ENCODE measurements at places on chromosomes 4 and X.

- no peak for DNase-seq
Measured at GRCh38 chr4:179248821-179249220, 1806.6 kb upstream of the AGA start.

DNA sequence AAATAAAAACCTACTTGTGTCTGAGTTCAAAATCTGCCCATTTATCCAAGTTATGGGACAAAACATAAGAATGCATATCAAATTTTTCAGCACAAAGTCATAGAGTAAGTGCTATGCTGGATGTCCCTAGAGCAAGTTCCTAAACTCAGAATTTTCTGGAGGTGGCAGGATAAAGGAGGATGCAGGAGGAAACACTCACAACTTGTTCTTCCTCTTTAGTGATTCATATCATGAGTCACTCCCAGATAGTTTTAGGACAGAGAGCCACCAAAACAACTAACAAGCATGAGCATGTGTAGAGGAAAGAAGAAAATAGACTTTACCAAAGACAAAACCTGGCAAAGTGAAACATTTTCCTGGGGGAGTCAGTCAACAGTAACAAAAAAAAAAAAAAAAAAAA lies 302.7 kb downstream of the KCTD8 start:
- no peak for DNase-seq

- DNase-seq: no peak
Measured at GRCh38 chr4:94925764-94926347, 168.1 kb downstream of the BMPR1B start.

DNA sequence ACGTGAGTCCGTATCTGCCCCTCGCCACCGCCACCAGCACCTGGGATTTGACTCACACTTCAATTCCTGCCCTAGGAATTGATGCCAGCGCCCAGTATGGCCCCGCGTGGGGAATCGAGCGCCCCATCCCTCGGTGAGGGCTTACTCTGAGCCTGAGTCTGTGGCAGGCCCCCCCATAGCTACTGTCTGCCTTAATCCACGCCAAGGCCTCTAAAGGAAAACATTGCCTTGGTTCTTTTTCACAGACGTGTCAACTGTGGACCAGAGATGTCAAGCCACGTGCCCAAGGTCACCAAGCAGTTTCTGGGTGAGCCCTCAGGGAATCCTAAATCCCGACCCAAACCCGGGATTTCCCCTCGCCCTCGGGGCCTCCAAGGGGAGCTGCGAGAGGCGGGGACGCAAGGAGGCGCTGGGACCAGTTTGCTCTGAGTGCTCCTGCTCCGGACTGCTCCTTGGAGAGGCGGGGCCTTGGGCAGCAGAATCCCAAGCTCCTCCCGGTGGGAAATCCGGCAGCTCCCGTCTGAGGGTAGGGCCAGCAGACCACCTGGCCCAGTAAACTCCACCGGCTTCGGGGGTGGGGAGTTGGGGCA lies 12.9 kb downstream of the MSX1 start:
- no peak for DNase-seq

DNA sequence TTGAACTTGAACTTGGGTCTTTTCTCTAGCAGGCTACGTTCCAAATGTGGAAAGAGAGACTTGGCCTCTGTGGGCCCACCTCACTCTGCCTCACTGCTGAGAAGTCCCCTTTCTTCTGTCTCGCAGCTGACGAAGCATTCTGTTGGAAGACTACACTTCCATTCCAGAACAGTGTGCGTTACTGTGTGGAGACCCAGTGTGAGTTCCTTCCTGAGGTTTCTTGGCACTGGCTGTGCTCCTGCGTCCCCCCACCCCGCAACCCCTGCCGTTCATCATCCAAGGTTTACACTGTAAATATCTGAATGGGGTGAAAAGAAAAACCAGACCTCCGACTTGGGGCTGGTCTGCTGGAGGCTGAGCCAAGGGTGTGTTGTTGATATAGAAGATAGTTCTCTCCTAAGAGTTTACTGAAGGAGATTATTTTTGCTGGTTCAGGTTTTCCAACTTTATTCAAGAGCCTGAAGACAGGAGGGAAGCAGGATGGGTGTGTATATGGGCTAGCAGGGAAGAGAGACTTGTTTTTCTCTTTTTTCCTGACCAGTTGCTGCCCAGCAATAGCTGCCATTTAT lies 34.7 kb downstream of the NHSL2 start:
- DNase-seq: no peak

DNA sequence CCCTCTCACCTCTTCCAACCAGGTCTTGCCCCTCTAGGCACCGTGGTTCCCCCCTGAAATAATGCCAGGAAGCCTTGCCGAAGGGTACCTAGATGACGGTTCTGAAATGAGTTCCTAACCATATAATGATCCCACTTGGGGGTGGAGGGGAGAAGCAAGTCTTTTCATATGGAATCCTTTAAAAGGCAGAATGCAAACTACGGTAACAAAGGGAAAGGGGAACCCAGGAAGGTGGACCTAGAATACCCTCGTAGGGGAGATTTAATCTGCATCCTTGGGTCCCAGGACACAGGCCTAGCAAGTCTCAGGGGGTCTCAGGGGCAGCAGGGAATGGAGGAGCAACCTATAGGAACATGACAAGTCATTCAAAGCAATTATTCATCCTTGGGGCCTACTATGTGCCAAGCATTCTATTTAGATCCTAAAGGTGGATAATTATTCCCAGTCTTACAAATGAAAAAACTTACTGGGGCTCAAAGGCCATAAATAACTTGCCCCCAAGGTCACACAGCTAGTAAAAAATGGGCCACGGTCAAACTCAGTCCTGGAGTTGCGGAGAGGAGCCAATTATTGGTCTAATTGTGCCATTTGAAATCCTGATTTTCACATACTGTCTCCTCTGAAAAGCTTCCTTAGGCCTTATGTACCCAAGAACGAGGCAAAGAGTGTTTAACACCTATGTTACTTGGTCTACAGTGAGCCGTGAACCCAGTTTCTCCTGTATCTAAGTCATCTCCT lies 8.8 kb downstream of the BCOR start:
- no peak for DNase-seq

DNA sequence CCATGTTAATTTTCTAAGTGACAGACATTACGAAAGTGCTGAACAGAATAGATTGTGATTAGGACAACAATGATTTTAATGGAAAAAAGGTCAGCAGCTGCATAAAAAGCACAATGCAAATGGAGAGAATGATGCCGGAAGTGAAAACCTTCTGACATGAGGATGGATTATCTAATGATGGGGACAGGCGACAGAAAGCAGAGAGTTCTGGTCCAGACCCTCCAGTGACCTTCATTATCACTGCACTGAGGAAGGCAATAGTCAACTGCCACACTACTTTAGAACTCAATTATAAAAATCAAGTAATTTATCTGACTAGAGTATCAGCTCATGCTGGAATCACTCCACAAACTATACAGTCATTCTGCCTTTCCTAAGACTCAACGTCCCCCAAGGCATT lies 746.1 kb upstream of the EPHA5 start:
- no peak for DNase-seq

DNA sequence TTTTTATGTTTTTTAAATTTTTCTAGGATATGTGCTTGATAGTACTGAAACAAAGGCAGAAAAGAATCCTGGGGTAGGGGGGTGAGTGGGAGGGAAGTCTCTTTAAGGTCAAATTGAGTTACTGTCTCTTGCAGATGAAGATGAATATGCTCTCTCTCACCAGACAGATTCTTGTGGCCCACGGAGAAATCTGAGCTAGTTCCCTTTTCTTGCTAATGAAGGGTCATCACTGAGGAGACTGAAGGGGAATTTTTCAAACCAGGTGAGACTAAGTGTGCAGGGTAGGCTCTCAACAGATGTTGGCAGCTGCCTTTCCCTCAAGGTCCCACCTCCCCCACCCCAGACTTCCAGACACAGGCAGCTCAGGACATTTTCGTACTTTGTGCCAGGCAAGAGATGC lies 21.5 kb downstream of the FAM9C start:
- no peak for DNase-seq

GRCh38 chr4:1600811-1601532 lies 83.1 kb downstream of the FAM53A start:
- no peak for DNase-seq

GRCh38 chrX:4243759-4244158 lies 530.3 kb upstream of the PRKX start:
- DNase-seq: no peak

GRCh38 chr4:184142121-184143000 lies 75.3 kb downstream of the ENPP6 start:
- no peak for DNase-seq

DNA sequence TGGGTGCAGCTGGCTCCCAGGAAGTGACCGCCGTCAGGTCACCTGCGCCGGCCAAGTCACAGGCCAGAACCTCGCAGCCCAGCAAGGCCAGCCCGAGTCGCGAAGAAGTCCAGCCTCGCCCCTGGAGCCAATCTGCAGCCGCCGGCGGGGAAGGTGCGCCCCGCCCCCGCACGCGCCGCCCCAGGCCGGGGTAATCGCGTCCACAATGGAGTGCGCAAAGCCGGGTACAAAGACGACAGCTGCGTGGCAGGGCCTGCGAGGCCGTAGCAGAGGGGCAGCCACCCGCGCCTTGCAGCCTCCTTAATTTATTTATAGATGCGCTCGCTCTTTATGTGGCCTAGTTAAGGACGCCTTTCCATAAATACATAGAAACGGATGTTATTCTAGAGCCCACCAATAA lies 139.4 kb upstream of the CPEB2 start:
- DNase-seq: no peak

GRCh38 chrX:95626748-95627147 lies 1057.9 kb upstream of the DIAPH2 start:
- DNase-seq: no peak

DNA sequence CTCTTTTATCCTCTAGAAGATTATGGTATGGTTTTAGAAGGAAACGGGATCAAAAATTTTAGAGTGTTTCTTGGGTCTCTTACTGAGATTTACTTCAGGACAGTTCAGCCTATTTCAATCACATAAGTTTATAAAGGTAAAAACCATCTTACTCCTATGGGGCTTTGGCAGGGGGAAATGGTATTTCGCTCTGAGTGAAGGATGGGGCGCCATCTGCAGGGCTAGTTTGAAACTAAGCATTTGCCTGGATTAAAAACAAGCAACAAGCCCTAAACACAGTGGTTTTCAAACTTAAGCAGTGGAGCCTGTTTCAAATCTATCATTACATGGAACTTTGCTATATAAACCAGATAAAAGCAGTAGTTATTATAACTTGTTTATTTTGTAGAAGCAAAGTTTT lies 361.5 kb upstream of the FMR1 start:
- peak; percentile 11 for DNase-seq

Measured in head of caudate nucleus (tissue), 42 donors.